PC-9 (cell line): ENCODE measurements at places on chromosomes 7 and 10.
A peak's percentile ranks its signal among the peaks of the same experiment; 100 is the strongest.

DNA sequence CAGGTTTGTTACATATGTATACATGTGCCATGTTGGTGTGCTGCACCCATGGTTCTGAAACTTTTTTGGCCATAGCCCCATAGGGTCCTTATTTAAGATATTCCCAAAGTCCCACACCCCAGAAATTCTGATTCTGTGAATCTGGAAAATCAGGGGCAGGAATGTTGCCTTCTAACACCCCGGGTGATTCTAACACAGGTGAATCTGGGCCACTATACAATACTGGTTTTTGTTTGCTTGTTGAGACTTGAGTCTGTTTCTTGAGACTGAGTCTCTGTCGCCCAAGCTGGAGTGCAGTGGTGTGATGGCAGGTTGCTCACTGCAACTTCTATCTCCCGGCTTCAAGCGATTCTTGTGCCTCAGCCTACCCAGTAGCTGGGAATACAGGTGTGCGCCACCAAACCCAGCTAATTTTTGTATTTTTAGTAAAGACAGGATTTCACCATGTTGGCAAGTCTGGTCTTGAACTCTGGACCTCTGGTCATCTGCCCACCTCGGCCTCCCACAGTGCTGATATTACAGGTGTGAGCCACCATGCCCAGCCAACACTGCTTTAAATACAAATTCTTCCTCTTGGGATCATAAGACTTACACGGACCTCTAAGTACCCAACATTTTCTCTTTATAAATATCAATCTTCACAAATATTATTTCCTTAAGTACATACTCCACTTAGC is 16.9 kb upstream of the PHYH start:
- DNase-seq, result no peak

- no peak for DNase-seq
These were observed 21.5 kb upstream of the PLEKHA1 start for GRCh38 chr10:122352817-122353525.

DNA sequence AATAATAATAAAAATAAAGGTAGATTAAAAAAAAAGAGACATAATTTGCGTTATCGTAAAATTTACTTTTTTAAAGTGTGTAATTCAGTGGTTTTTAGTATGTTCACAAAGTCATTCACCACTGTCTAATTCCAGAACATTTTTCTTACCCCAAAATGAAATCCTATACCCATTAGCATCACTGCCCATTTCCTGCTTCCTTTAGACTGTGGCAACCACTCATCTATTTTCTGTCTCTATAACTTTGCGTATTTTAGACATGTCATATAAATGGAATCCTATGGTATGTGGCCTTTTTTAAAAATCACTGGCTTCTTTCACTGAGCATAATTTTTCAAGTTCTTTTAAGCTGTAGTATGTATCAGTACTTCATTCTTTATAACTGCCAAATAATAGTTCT is 53.6 kb downstream of the KAT6B start:
- no peak for DNase-seq

- DNase-seq, result no peak
These were observed 400.6 kb downstream of the DNAJB6 start for GRCh38 chr7:157737151-157738065.

GRCh38 chr7:45324683-45325237 is 167.2 kb downstream of the RAMP3 start:
- DNase-seq, result no peak

DNA sequence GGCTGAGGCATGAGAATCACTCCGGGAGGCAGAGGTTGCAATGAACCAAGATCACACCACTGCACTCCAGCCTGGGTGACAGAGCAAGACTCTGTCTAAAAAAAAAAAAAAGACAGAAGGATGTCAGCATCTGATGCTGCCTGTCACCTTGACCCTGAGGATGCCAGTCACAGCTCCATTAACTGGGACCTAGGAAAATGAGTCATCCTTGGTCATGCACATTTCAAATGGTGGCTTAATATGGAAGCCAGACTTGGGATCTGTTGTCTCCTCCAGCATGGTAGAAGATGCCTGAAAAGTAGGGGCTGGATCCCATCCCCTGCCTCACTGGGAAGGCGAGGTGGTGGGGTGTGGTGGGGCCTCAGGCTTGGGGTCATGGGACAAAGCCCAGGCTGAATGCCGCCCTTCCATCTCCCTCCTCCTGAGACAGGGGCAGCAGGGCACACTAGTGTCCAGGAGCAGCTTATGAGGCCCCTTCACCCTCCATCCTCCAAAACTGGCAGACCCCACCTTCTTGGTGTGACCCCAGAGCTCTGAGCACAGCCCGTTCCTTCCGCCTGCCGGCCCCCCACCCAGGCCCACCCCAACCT is 1.3 kb downstream of the NOS3 start:
- no peak for DNase-seq

DNA sequence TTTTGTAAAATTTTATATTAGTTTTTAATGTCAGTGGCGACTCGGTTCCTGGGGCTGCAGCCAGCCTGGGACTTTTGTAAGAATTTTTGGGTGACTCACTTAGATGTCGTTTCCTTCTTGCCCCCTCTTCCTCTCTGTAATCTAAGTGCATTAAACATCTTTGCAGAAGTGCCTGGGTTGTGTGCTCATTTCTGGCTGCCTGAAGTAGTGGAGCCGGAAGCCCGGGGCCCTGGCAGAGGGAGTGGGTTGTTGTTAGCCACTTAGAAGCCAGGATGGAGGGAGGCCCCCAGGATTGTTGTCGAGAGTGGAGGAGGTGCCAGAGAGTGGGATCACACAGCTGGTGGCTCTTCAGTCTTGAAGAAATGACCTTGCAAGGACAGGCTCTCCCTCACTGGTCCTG is 11.0 kb upstream of the TRIM8 start:
- peak; percentile 53 for DNase-seq

DNA sequence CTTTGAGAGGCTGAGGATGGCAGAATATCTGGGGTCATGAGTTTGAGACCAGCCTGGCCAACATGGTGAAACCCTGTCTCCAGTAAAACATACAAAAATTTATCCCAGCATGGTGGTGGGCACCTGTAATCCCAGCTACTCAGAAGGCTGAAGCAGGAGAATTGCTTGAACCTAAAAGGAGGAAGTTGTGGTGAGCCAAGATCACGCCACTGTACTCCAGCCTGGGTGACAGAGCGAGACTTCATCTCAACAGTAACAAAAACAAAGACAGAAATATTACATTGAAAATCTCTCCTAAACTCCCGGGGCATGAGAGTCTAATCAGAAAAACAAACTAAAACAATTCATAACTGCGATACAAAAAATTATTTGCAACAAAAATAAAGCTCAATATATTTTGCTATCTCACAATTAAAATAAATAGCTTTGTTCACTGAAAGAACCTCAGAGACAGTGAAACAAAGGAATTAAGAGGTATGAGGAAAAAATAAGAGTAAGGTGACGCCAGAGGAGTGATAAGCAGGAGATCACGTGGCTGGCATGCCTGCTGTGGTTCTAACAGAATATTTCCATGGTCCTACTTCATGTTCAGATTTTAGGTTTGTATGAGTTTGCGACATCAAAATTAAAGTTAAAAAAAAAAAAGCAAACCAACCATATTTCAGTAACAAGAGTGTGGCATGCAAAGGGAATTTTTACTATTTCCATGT is 527.7 kb upstream of the POM121L12 start:
- DNase-seq, result no peak

GRCh38 chr7:140998715-140999114 is 16.0 kb downstream of the MRPS33 start:
- DNase-seq, result no peak

DNA sequence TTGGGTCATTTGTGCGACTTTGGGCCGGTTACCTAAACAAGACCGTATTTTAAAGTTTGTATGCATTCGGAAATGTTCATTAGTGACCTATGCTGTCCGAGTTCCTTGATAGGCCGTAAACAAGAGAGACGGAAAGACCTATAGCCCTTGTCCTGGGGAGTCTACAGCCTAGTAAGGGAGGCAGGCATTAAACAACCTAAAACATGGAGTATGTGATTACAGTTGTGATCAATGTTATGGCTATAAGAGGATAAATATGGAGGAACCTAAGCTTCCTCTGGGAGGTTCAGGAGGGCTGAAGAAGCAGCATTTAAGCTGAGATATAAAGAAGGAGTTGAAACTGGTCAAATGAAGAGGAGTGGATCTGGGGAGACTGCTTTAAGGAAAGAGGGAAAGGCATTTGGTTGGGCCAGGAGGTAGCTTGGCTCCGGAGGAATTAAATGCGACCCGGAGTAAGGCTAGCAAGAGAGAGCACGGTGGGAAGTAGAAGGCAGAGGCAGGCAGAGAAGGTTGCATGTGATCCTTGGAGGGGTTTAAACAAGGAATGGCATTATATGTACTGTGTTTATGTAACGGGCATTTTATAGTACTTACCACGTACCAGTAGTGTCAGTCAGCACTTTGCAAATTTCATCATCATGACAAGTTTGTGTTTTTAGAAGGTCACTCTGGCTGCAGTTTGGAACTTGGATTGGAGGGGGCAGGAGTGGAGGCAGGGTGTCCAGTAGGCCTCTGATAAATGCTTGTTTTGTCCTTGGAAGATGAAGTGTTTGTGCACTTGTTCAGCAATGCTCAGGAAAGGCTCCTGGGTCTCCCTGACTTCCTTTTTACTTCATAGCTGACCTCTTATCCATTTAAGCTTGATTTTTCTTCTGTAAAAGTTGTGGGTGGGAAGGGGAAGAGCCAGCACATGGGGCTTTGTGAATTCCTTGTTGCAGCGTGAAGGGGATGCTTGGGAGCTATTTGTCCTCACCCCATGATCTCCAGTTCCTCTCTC is 1.0 kb upstream of the AVPI1 start:
- no peak for DNase-seq

GRCh38 chr10:117400329-117400728 is 25.1 kb upstream of the PDZD8 start:
- no peak for DNase-seq

DNA sequence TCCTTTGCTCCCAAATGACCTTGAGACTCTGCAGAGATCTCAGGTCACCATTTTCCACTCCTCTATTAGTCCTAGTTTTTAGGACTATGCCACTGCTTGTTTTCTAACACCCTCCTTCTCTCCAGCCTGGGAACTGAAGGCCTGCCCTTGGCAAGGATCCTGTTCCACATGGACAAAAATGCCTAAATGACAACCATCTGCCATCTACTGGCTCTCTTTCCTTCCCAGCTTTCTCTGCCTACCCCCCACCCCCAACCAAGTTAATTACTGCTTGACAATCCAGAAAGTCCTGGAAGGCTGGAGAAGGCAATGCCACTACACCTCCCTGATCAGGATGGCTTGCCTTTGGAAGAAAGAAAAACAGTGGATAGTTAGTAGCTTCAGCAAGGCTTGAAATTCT is 44.8 kb upstream of the SP8 start:
- no peak for DNase-seq

DNA sequence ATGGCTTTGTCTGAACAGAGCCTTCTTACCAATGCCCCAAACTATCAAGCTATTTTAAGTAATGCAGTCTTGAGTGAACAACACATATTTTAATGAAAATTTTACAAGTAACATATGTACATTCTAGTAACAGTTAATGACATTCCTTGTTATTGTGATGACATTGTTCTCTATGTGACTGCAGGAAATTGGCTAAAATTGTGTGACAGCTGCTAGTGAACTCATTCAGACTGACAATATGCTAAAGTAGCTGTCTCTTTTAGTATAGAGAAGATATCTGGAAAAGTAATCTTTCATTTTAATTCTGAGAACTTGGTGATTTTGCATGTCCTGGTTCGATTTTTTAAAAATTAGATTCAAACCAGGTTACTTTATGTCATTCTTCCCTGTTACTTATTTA is 259.8 kb upstream of the MAGI2 start:
- DNase-seq, result no peak

DNA sequence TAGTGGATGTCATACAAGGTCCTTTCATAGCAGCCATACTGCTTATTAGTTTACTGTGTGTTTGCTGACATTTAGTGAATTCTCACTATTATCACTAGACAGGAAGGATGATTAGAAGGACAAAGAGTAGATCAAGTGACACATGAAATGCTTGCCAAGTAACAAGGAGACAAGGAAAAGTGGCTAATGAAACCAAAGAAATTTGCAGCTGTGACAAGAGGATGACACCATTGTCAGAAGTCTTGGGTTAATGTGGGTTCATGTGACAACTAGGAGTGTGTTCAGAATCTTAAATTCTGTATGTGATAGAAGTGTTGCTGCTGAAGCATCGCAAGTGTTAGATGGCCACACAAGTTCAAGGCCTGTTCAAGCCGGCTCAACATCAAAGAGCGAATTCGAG is 40.8 kb upstream of the FAM180A start:
- DNase-seq, result no peak

DNA sequence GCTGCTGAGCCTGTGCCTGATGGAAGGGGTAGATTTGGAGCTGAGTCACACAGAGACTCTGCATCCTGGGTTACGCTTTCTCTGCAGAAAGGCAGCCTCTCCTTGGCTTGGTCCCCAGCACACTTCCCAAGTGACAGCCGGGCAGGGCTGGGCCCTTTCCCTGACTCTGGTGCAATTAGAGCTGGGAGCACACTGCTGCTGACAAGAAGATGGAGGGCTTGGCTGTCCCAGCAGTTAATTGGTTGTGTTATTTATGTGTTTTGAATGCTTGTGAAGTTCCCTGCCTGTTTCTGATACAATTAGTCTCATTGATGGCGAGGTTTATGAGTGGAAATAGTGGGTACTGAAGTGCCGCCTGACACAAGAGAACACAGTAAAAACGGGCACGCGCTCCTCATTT is 123.6 kb downstream of the TCERG1L start:
- no peak for DNase-seq

- no peak for DNase-seq
These were observed 21.7 kb upstream of the ADRB1 start for GRCh38 chr10:114021717-114022680.

GRCh38 chr7:94280851-94281250 is 113.8 kb upstream of the COL1A2 start:
- DNase-seq, result no peak

- no peak for DNase-seq
These were observed 201.6 kb upstream of the FZD8 start for GRCh38 chr10:35843524-35844181.

DNA sequence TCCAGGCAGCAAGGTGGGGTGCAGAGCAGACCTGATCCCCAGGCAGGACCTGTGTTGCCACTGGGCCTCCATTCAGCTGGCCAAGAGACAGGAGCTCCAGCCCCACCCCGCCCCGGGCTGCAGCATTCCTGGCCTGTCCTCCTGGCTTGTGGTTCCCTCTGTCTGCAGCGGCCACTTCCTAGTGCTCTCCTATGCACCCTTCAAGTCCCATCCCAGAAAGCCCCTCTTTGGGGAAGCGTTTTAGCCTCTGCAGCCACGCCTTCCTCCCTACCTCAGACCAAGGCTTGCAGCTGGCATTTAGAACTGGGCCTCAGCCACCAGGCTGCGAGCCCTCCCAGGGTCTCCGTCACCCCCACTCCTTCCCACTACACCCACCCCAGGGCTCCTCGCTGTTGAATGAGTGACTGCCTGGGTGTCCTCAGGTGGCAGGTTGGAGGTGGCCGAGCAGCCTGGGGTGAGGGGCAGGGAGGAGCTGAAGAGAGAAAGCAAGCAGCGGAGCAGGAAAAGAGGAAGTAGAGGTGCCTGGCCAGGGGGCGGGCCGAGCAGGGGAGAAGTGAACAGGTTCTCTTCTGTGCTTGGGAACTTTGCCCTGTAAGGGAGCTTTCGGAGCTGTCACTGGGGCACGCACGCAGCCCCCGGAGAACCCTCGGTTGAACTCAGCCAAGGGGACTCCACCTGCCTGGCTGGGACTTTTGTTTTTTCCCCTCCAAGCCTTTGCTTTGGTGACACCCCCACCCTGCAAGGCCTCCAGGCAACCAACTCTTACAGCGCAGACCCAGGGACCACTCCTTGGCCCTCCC is 109.1 kb upstream of the TNRC18 start:
- peak; percentile 85 for DNase-seq
